ENCODE measurements at places on chromosomes 11 and 22. TPM values are rescaled to one million over a fixed set of nuclear protein-coding genes. Genes with fewer than 3 reads are reported as not detected.

- peak; percentile 79 for DNase-seq
Observed at GRCh38 chr11:9001736-9002135, 2.1 kb downstream of the NRIP3 start.

GRCh38 chr22:45306139-45306538 is 3.6 kb upstream of the FAM118A start:
- no peak for DNase-seq

- DNase-seq = no peak
Observed at GRCh38 chr11:44575288-44575672, 9.8 kb downstream of the CD82 start.

- DNase-seq = no peak
Observed at GRCh38 chr11:15776366-15776765, 580.0 kb downstream of the SOX6 start.

DNA sequence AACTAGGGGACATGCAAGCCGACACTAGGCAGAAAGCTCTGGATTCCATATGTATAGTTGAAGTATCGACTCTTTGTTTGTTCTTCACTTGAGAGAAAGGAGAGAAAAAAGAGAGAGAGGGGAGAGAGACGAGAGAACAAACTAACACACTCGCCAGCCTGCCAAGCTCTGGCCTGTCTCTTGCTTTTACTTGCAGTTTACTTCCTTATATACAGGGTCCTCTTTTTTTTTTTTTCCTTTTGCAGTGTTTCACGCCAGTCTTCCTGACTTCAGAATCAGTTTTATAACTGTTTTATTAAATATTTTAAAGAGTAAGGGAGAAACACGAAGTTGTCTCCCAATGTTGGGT is 19.9 kb downstream of the TEAD1 start:
- no peak for DNase-seq

DNA sequence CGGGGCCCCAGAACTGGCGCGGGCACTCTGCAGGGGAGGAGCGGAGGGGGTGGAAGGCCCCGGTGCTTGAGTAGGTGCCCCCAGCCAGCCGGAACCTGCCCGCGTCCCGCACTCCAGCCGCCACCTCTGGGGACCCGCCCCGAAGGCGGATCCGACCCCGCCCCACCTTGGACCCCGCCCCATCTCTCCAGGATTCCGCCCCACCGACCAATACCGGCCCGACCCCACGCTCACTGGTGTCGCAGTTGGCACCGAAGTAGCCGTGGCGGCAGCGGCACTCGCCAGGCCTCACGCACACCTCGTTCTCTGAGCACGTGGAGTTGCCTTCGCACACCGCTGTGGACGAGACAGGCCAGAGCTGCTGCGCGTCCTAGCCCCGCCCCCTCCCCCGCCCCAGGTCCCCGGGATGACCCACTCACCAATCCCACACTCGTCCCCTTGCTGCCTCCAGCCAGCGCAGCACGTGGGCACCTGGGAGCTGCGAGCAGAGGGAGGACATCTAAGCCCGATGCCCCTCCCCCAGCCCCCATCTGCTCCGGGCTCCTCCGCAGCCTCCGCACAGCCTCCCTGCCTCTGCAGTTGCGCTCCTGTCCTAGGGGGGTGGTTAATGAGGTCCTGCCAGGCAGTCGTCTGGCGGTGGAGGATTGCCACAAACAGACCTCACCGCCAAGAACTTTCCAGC is 6.0 kb downstream of the SCARF2 start:
- no peak for DNase-seq

DNA sequence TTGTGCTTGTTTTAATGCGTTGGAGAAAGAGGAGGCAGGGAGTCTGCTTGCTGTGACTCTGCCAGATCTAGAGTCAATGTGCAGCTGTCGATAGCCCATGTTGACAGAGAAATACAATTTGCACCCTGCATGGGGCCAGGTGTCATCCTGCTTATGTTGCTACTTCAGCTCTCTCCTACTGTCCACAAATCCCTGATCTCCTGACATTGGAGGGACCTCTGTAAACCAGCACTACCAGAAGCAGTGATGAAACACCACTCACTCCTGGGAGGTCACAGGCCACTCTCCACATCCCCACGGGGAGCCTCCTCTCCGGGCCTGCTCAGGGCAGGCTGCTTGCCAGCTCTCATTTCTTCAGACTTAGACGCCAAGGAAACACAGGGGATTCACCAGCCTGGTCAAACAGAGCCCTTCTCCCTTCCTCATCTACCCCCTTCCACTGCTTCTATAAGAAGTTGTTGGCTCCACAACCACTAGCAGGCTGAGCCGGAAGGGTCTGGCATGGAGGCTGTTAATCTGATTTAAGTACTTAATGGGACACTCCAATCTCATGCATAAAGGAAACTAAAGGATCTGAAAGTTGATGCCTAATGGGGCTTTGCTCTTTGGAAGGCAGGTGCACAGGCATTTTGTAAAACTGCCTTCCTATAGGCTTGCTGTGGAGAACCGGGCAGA is 29.9 kb upstream of the CSNK2A3 start:
- DNase-seq = no peak

GRCh38 chr11:10495464-10495786 is 40.4 kb downstream of the AMPD3 start:
- DNase-seq = no peak

DNA sequence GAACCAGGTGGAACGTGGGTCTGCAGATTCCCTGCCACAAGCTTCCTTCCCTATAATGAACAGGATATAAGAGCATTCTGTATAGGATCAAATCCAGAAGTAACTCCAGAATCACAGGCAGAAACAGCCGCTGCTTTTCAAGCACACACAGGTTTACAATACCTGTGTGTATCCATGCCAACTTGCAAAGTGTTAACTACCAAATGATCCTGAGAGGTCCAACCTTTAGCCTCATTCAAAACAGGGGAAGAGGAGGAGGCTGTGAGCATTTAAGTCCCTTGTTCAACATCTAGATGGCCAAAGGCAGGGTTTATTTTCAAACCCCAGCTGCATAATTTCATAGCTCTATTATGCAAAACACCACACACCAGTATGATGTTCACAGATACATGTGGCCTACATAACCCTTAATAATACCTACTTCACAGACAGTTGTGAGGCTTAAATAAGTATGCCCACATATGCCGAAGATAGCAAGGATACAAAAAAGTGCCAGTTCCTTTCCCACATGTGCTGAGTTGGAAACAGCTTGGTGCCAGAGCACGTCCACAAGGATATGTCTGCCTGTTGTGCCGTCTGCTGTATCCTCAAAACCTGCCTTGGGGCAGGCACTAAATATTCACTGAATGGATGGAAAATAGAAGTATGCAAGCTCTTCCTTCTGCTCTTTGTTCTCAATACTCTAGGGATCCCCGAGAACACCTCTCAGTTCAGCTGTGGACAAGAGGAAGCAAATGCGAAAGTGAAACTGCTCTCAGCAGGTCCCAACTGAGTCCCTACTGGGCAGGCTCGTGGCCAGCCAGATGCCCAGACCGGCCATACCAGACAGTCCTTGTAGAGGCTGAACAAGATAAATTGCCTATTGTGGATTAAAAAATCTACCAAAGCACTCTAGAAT is 66.8 kb downstream of the LARGE1 start:
- DNase-seq = peak; percentile 48

- DNase-seq = no peak
Observed at GRCh38 chr11:106288822-106289387, 211.4 kb downstream of the AASDHPPT start.

GRCh38 chr11:62393735-62394134 is 25.1 kb upstream of the SCGB1A1 start:
- no peak for DNase-seq

DNA sequence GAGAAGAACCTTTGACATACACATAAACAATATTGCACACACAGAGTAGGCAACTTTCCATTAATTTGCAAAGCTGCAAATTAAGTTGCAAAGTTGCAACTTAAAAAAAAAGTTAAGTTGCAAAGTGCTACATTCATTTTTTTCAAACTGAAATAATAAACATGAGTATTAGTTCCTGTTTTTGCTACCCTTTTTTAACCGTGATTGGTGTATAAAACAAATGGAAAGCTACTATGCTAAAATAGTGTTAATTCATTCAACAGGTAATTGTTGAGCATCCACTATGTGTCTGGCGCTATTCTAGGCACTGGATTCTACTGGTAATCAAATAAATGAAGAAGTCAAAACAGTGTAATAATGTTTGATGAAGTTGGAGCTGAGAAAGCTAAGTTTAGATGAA is 8.1 kb downstream of the ZFP91 start:
- no peak for DNase-seq

DNA sequence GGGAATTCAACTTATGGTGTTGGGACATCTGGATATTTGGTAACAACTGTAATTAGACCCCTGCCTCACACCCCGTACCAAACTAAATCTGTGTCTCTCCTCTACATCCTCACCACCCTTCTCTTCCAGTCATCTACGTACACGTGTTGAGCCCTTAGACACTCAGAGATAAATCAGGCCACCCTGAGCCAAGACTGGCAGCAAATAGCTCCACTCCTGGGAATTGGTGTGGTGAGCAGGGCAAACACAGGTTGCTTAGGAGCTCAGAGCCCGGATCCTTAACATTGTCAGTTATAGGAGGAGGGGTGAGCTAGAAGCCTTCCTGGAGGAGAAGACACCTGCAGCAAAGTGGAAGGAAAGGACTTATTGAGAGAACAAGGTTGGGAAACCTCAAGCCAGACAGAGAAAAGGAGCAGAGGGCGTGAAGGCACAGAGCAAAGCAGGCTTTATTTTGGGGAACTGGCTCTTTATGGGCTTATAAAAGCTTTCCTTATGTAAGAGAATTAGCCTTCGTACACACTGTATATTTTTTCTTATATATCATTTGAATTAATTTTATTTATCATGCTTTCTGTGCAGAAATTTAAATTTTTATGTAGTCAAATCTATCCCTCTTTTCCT is 36.9 kb upstream of the KLHL35 start:
- no peak for DNase-seq

- no peak for DNase-seq
Observed at GRCh38 chr11:108669711-108670110, 4.8 kb downstream of the DDX10 start.

DNA sequence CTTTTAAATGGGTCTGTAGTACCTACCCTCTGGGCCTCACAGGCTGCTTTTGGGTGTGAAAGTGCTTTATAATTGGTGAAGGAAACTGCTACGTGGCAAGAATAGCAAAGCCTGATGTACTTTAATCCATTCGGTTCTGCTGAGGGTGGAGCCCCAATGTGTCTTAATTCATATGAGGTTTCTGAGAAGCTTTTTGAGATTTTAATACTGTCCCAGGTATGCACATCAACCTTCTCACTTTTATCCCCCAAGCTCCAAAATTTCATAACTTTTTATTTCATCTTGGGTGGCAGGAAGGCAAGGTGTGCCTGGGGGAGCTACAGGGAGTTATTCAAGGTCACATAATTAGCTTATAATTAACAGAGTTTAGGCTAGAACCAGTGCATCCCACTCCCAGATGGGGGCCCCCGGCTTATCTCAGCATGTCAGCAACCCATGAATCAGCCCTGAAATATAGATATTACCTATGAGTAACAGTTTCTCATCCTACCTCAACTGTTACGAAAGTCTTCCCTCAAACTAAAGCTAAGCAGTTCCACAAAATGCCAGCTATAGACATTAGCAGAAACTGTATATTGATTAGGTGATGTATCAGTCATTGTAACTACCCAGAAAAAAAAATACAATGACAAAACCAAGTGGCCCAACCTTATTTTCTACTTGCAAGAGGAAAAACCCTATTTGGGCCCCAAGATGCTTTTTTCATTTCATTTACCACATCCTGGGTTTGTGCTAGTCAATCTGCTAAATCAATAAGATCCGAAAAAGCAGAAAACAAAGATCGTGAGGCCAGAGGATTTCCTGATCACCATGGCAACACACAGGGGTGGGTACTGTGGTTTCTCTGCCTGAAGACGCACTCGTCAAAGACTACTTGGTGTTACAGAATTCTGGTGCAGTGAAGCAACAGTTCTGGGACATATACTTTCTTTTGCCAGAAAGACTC is 26.7 kb downstream of the CD44 start:
- DNase-seq = no peak

DNA sequence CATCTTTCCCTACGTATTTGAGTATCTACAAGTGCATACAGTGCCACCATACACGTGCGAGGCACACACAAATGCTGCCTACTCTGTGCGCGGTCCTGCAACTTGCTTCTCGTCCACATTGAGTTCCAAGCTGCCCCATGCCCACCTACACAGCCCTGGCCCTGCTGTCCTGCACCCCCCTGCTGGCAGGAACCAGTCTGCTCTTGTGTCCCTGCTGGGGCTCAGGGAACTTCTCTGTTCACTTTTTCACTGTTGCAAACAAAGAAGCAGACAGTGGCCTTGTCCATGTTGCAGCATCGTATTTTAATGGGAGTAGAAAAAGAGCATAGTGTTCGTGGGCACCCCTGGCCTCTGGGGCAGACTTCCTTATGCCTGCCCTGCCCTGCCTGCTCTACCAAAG is 14.0 kb downstream of the CPT1A start:
- no peak for DNase-seq

- DNase-seq = no peak
Observed at GRCh38 chr11:69615545-69616278, 25.2 kb upstream of the CCND1 start.

DNA sequence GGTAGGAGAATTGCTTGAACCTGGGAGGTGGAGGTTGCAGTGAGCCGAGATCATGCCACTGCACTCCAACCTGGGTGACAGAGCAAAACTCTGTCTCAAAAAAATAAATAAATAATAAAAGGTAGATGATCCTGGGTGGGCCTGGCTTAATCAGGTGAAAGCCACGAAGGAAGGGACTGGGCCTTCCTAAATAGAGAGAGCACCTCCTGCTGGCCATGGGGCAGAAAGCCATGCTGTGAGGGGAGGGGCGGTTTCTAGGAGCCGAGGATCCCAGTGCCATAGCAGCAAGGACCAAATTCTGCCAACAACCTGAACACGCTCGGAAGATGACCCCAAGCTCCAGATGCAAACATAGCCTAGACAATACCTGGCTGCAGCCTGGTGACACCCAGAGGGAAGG is 24.5 kb upstream of the DGKZ start:
- no peak for DNase-seq

GRCh38 chr11:118033443-118033842 is 43.4 kb upstream of the TMPRSS4 start:
- DNase-seq = no peak

The POU2AF2 gene
- total RNA-seq = not detected

The MFRP gene
- total RNA-seq = not detected

The KRTAP5-11 gene
- total RNA-seq = not detected

The TAF10 gene
- 66.1 TPM for total RNA-seq

The MMP13 gene
- total RNA-seq = not detected

The PNPLA5 gene
- not detected for total RNA-seq

The MUC6 gene
- total RNA-seq = not detected

The SH3BP1 gene
- total RNA-seq = 10.4 TPM

The TPH1 gene
- total RNA-seq = 0.07 TPM

The THY1 gene
- total RNA-seq = 9.7 TPM
